ENCODE measurements at places on chromosomes 6 and 20. TPM values are rescaled to one million over a fixed set of nuclear protein-coding genes. Genes with fewer than 3 reads are reported as not detected.

DNA sequence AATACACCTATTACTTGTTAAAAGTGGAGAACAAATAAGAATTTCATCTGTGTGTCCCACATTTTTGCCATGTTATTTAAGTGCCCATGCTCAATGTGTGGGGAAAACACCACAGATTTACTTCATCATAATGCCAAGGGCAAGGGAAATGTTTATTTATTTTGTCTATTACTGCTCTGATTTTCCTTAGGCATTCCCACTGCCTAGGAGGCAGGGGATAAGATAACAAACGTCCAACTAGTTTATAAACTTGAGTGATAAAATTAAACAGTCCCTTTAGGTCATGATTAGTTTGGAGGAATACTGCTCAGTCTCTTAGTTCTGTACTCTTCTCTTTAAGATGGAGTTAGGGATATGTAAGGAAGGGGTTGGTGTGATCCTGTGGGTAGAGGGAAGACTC lies 598.4 kb upstream of the MARCKS start:
- H3K27ac ChIP-seq: no peak overlapping the region
- H3K4me3 ChIP-seq: no peak overlapping the region
- no peak for DNase-seq

DNA sequence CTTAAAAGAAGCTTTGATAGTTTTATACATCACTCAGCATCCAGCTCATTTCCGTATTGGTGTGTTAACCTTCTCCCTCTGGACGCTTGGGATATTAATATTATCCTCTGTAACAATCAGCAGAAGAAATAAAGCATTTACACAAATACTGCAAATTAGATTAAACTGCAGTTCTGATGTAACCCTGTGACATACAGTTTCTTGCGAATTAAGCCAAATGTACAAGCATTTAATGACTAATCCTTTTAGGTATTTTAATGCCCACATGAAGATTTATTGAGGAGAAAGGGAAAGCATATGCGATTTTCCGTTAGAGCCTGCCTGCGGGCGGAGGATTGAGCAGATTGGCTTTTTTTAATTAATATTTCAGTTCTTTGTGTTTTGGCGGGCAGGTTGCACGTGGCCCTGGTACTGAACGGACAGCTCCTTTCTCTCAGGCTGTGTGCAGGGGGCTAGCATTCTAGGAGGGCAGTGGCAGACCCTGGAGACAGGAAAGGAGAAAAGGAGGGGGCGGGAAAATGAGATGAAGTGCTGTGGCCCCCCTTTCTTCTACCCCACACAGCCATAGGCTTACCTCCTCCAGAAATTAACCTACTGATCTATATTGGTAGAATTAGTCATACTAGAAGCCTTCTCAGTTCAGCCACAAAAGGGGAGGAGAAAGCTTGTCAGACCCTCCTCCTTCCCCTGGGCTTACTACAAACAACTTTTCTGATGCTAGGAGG lies 14.1 kb upstream of the TFAP2D start:
- peaks cover 66% of the 10 kb centered on the region for H3K27me3 ChIP-seq
- H3K27ac ChIP-seq: no peak overlapping the region
- no peak overlapping the region for H3K4me3 ChIP-seq
- no peaks in the 10 kb centered on the region for H3K36me3 ChIP-seq
- DNase-seq: peak; percentile 66
- no peaks in the 10 kb centered on the region for H3K4me1 ChIP-seq

- no peaks in the 10 kb centered on the region for H3K27me3 ChIP-seq
- no peak overlapping the region for H3K27ac ChIP-seq
- H3K36me3 ChIP-seq: no peaks in the 10 kb centered on the region
- no peak overlapping the region for H3K4me3 ChIP-seq
These were observed 335.6 kb downstream of the PREX1 start for GRCh38 chr20:48492015-48492714.

GRCh38 chr6:104623052-104623690 lies 236.5 kb downstream of the HACE1 start:
- H3K4me1 ChIP-seq: peaks cover 3% of the 10 kb centered on the region
- no peak overlapping the region for H3K27ac ChIP-seq
- H3K27me3 ChIP-seq: no peaks in the 10 kb centered on the region
- DNase-seq: peak; percentile 80
- H3K36me3 ChIP-seq: no peaks in the 10 kb centered on the region

DNA sequence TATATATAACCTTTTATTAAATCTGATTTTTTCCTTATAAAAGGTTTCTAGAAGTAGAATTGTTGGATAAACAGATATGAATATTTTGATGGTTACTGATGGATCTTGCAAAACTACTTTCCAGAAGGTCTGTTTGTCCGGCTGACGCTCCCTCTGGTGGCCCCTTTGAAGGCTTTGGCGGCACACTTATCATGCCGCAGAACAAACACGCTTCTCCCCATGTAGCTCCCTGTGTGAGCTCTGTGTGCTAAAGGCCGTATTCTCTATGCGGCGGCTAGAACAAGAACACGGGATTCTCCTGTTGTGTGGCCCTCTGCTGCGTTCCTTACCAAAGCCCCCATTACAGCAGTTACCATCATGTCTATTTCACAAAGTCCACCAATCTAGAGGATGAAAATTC lies 30.0 kb downstream of the PPP1R3G start:
- no peaks in the 10 kb centered on the region for H3K4me1 ChIP-seq
- no peaks in the 10 kb centered on the region for H3K27me3 ChIP-seq
- no peak for DNase-seq
- H3K4me3 ChIP-seq: no peak overlapping the region

DNA sequence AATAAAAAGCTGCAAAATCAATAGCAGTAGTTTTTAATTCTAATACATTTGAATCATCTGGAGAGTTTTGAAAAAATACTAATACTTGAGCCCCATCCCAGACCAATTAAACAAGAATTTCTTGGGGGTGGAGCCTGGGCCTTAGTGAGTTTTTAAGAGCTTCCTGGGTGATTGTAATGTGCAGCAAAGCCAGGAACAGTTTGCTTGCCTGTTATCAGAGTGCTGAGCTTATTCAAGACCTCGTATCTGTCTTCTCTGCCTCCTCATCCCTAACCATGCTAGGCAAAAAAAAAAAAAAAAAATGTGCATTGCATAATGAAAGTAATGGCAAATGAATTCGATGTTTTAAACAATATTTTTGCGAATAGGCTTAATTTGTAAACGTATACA lies 36.4 kb upstream of the MYB start:
- H3K27ac ChIP-seq: no peak overlapping the region
- H3K4me1 ChIP-seq: peaks cover 7% of the 10 kb centered on the region
- DNase-seq: no peak
- H3K36me3 ChIP-seq: no peaks in the 10 kb centered on the region
- H3K4me3 ChIP-seq: no peak overlapping the region
- H3K27me3 ChIP-seq: no peaks in the 10 kb centered on the region

Gene C6orf120
- 49.3 TPM for total RNA-seq

Gene ADGRF1
- not detected for total RNA-seq

Gene PRDM1
- total RNA-seq: 0.62 TPM

Gene PTK7
- 147 TPM for total RNA-seq
